Stimulated activated CD4-positive, alpha-beta T cell treated with anti-CD3 and anti-CD28 coated beads, Interleukin-12 subunit alpha, Interleukin-12 subunit beta, amount 100 ng/mL, for 24 hours (primary cell): ENCODE measurements at places on chromosomes 1 and 21.

DNA sequence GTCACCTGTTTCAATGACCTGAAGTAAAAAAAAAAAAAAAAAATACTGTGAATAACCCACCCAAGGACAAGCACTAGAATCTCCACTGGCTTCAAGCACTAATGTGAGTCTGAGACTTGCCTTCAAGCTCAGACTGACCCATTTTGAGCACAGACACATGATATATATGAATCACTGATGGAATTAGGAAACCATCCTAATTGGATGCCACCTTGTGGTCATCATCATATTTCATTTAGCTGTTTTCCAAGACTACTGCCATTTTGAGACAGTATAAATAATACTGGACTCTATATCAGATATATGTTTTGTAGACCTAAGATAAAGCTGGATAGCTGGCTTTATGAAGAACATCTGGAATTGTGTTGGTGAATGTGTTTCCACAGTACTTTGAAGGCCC, 1232.0 kb downstream of the KCNT2 start:
- no peak for DNase-seq

GRCh38 chr1:162042361-162042760, 18.7 kb upstream of the OLFML2B start:
- no peak for DNase-seq

- no peak for DNase-seq
Observed at GRCh38 chr1:87880764-87881163, 552.1 kb downstream of the LMO4 start.

GRCh38 chr21:44065428-44065827, 41.8 kb upstream of the PWP2 start:
- peak; percentile 58 for DNase-seq

GRCh38 chr1:40308036-40308727, 8.9 kb downstream of the COL9A2 start:
- no peak for DNase-seq

- DNase-seq = no peak
Observed at GRCh38 chr1:204974327-204974726, 68.7 kb upstream of the CNTN2 start.

DNA sequence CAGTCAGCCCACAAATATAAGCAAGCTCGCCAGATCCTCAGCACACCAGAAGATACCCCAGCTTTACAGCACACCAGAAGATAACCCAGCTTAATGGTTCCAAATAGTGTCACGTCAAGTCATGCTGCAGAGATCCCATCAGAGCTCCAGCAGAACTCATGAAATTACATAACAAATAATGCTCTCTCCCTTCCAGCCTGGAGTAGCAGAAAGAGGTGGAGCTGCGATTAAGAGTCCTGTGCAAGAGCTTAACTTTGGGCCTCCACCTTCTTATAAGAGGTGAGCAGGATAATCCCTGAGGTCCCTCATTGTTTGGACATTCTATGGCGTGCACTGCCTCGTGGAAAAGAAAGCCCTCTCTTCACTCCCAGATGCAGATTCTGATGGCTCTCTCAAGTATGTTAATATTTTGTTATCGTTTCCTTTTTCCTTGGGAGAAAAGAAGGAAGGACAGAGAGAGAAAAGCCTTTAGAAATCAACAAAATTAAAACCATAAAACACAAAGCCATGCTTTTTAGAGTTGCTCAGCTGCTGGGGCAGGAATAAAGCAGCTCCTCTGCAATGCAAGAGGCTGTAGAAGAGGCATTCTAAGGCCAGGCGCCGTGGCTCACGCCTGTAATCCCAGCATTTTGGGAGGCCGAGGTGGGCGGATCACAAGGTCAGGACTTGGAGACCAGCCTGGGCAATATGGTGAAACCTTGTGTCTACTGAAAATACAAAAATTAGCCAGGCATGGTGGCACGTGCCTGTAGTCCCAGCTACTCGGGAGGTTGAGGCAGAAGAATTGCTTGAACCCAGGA, 59.1 kb downstream of the GLUL start:
- no peak for DNase-seq

DNA sequence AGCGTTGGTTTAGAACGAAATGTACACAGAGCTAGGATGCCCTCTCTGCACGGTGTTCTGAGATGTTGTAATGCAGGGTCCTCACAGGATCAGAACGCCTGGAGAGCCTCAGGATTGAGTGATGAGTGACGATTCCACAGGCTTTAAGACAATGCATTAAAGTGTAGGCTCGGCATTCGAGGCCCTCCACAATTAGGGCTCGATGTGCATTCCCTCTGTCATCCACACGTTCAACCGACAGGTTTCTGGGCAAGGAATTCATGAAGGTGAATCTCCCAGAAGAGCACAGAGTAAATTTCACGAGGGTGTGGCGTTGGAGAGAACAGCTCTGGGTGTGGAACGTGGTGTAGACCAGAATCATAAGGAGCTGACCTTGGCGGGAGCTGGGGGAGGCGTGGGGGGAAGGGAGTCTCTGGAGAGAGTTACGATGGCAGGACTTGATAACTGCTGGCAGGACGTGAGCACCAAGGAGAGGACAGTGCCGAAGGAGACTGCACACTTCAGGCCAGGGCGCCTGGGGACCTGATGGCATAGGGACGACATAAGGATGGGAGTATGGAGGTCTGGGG, 51.0 kb upstream of the EFHD2 start:
- no peak for DNase-seq

DNA sequence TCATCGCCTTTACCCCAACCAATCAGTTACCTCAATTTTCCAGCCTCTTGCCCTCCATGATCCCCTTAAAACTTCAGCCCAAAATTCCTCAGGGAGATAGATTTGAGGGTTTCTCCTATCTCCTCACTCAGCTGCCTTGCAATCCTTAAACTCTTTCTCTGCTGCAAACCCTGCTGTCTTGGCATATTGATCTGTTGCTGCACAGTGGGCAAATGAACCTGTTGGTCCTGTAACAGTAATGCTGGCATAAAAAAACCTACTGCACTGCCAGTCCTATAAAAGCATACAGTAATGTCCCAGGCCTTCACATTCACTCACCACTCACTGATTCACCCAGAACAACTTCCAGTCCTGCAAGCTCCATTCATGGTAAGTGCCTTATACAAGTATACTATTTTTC, 5.1 kb upstream of the TEDDM1 start:
- DNase-seq = no peak

DNA sequence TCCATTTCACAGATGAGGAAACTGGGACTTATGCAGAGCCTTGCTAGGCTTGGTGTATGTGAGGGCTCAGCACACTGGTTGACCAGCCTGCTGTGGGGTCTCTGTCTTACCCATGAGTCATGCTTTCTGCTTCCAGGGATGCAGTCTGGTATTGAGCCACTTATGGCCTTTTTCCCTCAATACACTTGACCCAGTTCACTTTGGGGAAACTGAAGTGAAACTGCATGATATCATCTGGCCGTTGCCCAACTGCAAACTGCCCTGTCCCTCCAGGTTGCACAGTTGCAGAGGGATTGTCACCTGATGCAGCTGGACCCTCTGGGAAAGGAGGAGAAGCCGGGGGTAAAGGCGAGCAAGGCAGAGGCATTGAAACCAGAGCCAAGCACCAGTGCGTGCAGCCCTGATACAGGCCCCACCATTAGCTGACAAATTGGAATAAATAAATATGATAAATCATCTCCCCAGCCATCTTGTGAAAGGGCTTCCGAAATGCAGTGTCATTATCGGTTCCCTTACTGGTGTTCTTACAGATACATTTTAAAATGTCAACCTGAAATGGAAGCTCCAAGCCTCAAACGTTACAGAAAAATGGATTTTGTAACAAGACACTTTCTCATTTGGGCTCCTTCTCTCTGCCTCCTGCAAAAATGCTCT, 39.3 kb upstream of the DUSP10 start:
- no peak for DNase-seq

GRCh38 chr1:42930178-42931107, 28.2 kb downstream of the SLC2A1 start:
- no peak for DNase-seq

DNA sequence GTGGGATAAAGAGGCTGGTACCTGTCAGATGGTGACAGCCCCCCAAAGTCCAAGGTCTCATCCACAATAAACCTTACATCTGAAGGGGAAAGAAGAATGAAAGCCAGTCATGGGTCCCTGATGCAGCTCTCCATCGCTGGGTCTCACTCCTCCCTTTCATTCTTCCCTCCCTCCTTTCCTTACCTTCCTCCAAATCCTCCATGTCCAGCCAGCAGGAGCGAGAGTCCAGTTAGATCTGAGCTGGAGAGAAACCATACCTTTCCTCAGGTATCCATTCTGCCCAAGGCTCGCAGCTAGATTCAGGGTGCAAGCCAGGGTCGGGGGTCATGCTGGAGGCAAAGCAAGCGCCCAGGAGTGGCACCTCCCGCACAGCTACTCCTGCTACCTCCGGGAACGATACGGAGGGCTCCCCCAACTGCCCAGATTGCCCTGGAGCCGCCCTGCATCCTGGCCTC, 421 bp downstream of the PSRC1 start:
- DNase-seq = no peak

GRCh38 chr1:87899746-87900145, 571.1 kb downstream of the LMO4 start:
- DNase-seq = no peak

DNA sequence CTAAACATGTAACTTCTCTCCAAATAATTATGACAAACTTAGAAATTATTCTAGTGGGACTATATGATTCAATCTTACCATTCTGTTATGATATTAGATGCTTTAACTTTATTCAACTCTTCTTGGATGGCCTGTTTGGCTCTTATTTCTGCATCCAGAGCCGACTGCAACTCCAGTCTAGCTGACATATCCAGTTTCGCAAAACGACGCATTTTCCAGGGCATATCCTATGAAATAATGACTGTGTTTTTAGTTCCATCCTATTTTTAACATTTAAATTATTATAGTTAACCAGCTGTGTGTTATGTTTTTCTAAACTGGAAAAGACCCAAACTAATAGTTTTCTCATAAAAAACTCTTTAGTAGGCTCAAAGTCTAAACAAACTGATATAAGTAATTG, 133.7 kb downstream of the COQ8A start:
- no peak for DNase-seq

DNA sequence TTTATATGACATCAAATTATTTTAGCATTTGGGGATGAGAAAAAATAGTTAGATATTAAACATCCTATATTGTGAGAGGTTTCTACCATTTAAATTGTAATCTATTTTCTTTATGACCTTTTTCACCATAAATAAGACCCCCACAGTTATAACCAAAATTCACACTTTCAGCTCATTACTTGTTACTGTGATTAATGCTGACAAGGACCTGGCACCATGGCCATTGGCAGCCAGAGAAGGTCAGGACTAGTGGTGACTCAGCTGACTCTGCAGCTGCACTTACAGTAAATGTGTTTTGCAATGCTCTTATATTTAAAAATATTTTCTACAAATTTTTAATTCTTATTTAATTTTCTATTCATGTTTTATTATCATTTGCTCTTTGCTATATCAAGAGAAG, 133.3 kb upstream of the C1orf105 start:
- no peak for DNase-seq

- DNase-seq = no peak
Observed at GRCh38 chr1:33032126-33032869, 4.4 kb downstream of the AK2 start.

- no peak for DNase-seq
Observed at GRCh38 chr1:178536844-178537371, 24.0 kb downstream of the TEX35 start.

DNA sequence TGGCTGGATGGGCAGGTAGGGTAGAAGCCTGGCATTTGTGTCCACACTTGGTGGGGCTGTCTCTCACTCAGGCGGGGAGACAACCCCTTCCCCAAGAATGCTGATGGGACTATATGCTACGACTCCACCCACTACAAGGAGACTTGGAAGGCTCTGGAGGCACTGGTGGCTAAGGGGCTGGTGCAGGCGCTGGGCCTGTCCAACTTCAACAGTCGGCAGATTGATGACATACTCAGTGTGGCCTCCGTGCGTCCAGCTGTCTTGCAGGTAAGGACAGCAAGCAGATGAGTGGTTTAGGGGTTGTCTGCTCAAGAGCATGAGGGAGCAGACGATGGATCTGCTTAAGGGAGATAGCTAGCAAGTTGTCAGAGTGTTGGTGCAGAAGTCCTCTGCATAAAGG, 15.9 kb upstream of the NASP start:
- DNase-seq = no peak

DNA sequence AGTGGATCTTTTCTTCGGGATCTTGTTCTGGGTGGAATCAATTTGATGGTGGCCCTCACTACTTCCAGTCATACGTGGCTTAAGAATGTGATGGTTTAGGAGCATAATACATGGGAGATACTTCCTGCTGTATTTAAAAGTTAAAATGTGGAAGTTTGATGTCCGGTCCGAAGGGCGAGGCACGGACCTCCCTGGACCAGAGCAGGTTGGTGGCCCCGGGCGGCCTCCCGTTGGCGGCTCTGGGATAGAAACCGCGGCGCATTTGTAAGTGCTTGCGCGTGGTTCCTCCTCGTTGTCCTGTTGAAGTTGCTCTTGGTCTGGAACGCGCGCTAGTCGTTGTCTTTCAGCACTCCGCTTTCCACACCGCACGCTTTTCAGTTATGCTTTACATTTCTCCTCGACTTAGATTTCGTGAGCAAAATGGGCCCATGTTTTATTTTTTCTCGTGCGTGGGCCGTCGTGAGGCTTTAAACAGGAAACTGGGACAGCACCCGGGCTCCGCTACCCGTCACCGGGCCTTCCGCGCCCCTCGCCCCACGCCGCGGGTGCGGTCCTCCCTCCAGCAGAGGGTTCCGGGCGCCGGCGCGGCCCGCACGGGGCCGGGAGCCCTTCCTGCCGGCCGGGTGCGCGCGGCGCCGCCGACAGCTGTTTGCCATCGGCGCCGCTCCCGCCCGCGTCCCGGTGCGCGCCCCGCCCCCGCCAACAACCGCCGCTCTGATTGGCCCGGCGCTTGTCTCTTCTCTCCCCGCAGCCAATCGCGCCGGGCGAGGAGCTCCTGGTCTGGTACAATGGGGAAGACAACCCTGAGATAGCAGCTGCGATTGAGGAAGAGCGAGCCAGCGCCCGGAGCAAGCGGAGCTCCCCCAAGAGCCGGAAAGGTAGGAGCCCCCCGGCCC, 48.9 kb downstream of the PRDM2 start:
- DNase-seq = peak; percentile 91
